ENCODE measurements at places on chromosomes 13 and 19. TPM values are rescaled to one million over a fixed set of nuclear protein-coding genes. Genes with fewer than 3 reads are reported as not detected.

MYO1F gene
- total RNA-seq: 187 TPM

TSC22D1 gene
- 37.3 TPM for total RNA-seq

KLK6 gene
- total RNA-seq: not detected

THSD8 gene
- not detected for total RNA-seq

CYP2A7 gene
- total RNA-seq: not detected

OR10H5 gene
- not detected for total RNA-seq

ZNF844 gene
- 11.5 TPM for total RNA-seq

ZNF440 gene
- total RNA-seq: 17.7 TPM

GRCh38 chr13:98548230-98548629 lies 28.7 kb downstream of the STK24 start:
- no peak for DNase-seq

DNA sequence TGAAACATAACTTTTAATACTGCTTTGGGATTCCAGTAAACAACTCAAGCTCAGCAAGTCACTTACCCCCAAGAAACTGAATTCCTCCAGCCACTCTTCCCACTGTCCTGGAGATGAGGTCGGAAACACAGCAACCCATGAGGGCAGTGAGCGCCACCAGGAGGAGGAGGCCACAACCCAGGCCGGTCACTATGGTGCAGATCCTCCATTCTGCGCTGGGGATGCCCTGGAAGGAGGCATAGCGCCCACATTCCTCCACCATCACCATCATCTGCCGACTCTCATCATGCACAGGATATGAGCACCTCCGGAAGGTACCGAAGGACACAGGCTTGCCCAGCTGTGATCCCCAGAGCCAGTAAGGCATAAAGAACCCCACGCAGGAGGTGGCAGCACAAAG lies 2.2 kb downstream of the LHFPL6 start:
- DNase-seq: no peak

DNA sequence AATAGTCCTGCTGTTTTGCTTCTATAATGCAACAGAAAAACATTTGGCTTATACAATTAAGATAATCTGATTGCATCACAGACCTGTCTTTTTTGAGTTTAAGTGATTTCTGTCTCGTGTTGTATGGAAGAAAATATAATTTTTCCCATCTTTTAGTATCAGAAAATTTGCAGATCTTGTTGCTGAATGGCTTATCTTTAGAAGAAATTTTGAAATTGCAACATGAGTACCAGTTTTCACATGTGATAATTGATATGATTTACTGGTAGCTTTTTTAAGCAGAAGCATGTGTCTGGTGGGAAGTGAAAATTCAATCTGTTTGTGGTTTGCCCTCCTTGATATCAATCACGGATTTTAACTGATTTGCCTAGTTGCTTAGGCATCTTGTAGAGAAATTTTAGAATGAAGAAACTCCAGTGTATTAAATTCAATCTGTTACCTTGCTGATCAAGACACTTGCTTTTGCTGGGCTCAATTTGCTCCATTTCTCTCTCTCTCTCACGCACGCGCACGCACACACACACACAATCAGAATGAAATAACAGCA lies 89.8 kb upstream of the MYCBP2 start:
- no peak for DNase-seq

DNA sequence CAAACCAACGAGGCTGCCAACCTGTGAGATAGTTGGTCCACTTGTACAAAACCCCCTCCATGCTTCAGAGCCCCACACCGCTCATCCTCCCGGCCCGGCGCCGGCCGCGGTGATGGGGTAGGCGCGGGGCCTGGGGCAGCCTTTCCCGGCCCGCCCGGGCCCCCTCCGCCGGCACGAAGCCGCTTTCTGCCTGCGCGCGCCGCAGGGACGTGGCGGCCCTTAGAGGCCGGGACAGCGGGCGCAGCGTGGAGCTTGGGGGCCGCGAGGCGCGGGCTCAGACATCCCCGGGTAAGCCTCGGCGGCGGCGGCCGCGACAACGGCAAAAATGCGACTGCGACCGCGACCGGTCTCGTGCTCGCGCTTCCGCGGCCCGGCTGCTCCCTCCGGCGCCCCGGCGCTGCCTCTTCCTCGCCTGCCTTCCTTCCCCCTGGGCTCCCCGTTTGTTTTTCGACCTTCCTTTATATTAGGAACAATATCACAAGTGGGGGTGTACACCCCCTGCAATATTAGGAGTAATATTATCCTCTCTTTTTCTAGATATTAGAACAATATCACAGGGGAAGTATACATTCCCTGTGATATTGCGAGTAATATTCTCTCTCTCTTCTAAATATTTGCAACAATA lies 53.9 kb upstream of the CEACAM21 start:
- DNase-seq: peak; percentile 17

DNA sequence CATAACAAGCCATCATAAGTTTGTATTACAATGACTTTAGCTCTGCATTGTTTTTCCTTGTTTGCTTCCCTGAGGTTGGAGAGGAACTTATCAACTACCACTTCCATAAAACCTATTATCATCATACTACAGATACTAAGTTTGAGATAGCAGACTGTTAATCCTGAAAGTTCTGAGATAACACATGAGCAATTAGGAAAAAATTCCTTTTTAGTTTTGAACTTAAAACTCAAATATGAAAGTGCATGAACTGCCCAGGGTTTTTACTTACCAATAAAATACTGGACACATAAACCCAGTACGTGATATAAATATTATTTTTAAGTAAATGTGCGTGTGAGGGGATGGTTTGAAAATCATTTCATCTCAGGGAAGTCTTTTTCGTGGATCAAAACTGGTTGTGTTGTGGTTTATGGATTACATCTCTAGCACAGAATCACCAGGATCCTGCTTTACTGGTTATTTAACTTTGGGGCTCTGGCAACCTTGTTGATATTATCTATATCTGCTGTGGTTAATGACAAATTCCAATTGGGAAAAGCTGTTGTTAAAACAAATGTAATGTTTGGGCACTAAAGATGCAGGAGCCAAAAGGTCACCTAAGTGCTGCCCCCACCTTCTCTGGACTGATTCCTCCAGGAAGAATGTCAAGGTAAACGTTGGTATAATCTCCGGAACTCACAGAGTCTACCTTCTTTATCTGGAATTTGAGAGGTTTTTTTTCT lies 12.4 kb downstream of the CDX2 start:
- DNase-seq: no peak

- no peak for DNase-seq
Observed at GRCh38 chr19:16306728-16307402, 17.8 kb upstream of the KLF2 start.

DNA sequence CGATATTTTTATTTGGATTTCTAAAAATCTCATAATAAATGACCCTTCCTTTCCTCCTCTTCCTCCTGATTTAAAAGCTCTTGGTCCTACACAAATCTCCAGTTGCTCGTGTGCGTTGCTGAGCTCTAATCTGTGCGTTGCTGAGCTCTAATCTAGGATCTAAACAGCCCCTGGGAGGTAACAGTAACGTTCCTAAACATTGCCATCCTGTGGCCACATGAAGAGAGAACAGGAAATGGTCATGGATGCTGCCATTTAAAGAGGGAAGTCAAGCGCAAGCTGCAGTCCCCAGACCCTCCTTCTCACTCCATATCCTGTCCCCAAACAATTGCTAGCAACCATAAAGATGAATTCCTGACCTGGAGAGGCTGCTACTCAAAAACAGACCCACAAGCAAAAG lies 170.8 kb downstream of the NUFIP1 start:
- DNase-seq: no peak

DNA sequence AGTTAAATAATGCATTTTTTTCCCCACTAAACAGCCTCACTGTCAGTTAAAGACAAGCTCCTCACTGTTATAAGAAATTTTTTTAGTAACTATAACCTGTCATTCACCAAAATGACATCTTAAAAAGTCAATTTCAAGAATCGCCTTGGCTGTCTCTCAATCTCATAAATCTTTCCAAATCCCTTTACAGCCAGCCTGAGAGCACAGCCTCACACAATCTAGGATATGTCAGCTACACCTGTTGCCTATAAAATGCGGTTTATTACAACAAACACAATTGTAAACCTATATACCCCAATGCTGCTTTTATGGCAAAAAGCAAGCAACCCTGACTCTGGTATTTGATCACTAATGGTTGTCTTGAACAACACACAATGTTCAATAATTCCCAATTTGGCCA lies 29.5 kb upstream of the FNDC3A start:
- DNase-seq: no peak

GRCh38 chr19:52336117-52336790 lies at the start of gene ZNF610:
Gene ZNF610 (plus strand): TSS chr19:52336243. CDS start chr19:52349173, 12,930 bp downstream.
- peak; percentile 77 for DNase-seq

- no peak for DNase-seq
Observed at GRCh38 chr19:43572171-43572588, 3.1 kb downstream of the XRCC1 start.

DNA sequence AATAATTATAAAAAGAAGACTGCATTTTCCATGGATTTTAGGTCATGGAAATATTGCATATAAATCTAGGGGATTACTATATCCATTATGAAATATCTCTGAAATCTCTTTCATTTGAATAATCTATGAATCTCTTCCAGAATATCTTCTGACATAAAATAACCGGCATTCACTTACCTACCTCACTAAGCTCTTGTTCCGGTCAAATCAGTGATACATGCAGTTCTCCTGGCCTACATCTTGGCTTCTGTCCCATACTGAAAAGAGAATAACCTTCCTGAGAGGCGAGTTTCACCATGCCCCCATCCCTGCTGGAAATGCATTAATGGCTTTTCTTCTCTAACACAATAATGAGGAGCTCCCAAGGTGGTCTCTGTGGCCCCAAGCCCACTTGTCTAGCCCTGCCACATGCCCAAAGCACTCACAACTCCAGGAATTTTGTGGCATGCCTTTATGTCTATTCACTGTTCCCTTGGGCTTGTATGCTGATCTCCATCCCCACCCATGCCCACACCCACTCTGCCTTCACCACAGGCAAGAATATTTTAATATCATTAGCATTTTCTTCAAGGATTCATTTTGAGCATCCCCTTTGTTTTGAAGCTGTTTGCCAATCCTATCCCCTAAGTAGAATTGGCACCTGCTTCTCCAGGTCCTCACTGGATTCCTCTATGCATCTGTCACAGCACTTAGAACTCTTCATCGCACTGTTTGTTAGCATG lies 401.6 kb downstream of the COG6 start:
- DNase-seq: no peak

GRCh38 chr13:42106998-42107397 lies 58.5 kb downstream of the DGKH start:
- no peak for DNase-seq

DNA sequence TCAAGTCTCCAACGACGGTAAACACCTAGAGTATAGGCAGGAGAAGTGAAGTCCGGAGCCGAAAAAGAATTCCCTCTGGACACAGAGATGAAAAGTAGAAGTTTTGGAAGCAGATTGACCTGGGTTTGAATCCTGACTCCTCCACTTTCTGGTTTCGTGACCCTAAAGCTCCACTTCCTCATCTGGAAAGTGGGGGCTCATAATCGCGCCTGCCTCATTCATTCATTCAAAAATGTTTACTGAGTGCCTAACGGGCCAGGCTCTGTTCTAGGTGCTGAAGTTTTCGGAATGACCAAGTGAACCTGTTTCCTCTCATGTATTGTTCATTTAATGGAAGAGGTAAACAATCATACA lies 7.1 kb upstream of the EML2 start:
- DNase-seq: no peak

DNA sequence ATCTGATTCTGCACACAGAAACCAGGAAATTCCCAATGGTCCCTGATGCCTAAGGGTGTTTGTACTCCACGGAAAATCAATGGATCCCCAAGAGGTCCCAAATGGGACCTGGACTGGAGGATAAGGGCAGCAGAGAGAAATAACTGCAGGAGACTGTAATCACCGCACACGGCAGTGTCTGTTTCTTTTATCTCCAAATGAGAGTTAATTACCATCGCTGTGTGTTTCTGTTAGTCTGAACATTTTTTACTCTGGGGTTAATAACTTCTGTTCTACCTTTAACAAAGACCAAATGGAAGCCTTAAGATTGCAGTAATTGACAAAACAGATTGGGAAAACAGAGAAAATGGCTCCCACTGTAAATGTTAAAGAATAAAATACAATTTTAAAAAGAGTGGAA lies 320.9 kb downstream of the DCLK1 start:
- no peak for DNase-seq

DNA sequence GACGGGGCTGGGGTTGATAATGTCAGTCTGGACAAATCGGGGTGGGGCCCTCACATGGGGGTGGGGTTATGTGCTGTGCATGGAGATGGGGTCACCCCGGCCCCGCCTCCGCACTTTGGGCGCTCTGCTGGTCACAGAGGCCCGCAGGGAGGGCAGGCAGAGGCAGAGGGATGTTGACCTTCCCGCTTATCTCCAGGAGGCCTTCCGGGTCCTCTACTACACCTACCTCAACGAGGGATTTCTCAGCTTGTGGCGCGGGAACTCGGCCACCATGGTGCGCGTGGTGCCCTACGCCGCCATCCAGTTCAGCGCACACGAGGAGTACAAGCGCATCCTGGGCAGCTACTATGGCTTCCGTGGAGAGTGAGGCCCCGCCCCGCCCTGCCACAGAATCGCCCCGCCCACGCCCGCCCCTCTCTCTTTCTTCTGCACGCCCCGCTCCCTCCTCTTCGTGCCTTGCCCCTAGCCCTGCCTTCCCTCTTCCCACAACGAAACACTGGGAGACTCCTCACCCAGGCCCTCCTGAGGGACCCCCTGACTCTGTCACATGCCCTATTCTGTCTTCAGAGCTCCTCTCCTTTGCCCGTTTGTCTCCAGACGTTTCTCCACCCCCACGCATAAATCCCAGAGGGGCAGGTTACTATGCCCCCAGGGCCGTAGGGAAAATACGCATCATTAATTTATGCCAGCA lies 32.8 kb downstream of the TMEM161A start:
- DNase-seq: no peak

- DNase-seq: no peak
Observed at GRCh38 chr13:59442461-59442860, 721.3 kb downstream of the DIAPH3 start.

DNA sequence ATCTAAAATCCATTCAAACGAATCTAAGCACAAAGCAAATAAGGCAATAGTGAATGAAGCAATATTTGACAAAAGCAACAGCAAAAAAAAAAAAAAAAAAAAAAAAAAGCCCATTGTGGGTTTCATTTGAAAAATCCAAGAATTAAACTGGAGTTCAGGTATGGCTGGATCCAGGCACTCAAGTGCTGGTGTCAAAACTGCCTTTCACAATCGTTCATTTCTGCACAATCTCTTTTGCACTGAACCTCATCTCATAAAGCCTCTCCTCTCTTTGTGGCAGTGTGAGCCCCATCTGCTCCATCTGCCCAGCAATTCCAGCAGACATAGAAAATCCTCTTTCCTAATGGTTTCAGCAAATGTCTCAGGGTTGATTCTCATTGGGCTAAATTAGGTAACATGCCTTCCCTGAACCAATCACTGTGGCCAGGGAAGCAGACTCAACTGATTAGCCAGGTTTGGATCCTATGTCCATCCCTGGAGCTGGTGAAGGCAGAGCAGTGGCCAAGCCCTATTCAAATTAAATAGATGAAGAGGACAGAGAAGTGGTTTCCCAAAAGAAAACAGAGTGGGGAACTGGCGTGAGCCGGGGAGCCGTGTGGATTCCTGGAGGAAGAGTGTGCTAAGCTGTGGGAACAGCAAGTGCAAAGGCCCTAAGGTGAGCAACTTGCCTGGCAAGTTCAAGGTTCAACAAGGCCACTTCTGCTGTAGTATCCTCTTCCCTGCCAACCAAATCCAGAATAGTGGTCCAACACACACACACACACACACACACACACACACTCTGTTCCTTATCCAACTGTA lies 1.2 kb upstream of the HIF3A start:
- no peak for DNase-seq

GRCh38 chr19:35903550-35904179 lies 1.3 kb downstream of the HCST start:
- DNase-seq: peak; percentile 89
